COR-L47 (cell line): ENCODE measurements at places on chromosomes 1 and 21.

- no peak for DNase-seq
These were observed 40.0 kb downstream of the GPSM2 start for GRCh38 chr1:108916788-108917187.

DNA sequence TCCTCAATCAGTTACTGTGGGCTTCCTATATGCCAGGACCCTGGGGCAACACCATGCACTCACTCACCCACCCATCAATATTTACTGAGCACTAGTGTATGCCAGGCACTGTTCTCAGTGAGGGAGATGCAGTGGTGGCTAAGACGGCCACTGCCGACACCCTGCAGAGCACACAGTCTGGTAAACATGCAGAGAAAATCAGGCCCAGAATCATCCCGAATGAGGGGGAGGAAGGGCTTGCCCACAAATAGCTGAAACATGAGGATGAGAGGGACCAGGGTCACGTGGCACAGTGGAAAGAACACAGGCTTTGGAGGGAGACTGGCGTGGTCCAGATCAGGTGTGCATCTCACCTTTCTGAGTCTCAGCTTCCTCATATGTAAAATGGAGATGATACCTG, 89.2 kb upstream of the IGSF21 start:
- no peak for DNase-seq

- DNase-seq: no peak
These were observed 145.7 kb downstream of the ZNF644 start for GRCh38 chr1:90876101-90876500.

- DNase-seq: no peak
These were observed 320.7 kb downstream of the RRAGC start for GRCh38 chr1:38538834-38539233.

DNA sequence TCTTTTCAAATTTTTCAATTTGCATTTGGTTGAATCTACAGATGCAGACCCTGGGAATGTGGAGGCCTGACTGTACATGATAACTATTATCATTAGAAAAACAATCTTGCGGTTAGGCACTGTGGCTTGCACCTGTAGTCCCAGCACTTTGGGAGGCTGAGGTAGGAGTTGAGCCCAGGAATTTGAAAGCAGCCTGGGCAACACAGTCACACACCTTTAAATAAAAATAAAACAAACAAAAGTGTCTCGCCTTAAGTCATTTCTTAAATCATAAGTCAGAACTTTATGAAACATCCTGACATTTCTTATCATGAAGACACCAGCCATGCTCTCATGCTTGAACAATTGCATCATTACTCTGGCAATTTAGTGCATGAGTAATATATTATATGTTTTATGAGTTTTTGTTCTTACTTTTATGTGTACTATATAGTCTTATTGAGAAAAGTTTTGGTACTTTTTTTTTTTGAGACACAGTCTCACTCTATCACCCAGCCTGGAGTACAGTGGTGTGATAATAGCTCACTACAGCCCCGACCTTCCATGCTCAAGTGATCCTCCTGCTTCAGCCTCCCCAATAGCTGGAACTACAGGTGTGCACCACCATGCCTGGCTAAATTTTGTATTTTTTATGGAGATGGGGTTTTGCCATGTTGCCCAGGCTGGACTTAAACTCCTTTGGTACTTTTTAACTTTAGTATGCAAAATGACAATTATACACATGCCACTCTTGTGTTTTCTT, 7.8 kb downstream of the TBX19 start:
- DNase-seq: no peak

DNA sequence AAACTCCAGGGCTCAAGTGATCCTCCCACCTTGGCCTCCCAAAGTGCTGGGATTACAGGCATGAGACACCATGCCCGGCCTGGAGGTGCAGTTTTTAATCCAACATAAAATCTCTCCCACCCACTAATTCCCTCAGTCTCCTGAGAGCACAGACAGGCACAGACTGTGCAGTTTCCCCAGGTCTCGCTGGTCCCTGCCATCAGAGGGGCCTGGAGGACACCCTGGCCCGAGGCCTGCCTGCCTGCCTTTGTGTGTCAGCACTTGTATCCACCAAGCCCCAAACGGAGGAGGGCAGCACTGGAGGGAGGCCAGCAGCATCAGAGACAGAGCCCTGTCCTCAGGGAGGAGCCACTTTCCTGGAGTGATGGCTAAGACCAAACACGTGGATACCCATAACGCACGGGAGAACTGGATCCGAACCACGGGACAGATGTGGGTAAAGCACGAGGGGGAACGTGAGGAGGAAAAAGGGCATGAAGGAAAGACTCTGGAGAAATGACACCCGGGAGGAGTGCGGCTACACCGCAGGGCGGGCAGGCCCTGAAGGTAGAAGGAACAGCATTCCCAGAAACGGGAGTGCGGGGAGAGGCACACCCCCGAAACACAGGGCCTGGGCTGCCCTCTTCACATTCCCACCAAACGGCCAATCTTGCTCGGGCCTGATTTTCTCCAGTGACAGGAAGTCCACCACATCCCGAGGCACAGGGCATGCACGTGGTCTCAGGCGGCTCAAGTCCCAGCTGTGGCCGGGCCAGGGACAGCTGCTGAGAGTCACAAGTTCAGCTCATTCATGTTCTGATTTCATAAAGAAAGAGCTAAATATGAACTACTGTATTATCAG, 29.7 kb downstream of the NPHP4 start:
- no peak for DNase-seq

GRCh38 chr1:205273551-205273982, 45.8 kb downstream of the TMCC2 start:
- peak; percentile 89 for DNase-seq

DNA sequence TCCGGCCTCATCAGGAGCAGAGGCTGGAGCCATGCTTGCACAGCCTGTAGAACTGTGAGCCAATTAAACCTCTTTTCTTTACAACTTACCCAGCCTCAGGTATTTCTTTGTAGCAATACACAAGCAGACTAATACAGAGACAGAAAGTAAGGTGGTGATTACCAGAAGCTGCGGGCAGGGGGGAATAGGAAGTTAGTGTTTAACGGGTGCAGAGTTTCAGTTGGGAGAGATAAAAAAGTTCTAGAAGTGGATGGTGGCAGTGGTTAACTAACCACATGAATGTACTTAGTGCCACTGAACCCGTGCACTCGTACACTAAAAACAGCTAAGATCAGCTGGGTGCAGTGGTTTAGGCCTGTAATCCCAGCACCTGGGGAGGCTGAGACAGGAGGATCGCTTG, 80.4 kb upstream of the TARDBP start:
- no peak for DNase-seq

DNA sequence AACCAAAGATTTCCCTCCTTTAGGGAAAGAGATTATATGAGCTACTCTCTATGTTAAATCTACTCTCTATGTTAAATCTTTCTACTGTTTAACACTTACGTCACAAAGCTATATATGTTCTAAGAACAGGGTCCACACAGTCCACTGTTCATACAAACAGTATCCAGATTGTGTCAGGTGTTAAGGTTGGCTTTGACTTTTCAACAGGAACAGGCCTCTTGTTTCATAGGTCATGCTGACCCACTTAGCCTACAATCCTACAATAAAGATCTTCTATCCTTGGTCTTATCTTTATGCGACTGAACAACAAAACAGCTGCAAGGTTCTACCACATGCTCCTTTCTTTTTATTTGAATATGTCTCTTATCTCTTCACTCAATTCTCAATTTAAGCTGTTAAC, 134.9 kb downstream of the LTN1 start:
- DNase-seq: no peak

DNA sequence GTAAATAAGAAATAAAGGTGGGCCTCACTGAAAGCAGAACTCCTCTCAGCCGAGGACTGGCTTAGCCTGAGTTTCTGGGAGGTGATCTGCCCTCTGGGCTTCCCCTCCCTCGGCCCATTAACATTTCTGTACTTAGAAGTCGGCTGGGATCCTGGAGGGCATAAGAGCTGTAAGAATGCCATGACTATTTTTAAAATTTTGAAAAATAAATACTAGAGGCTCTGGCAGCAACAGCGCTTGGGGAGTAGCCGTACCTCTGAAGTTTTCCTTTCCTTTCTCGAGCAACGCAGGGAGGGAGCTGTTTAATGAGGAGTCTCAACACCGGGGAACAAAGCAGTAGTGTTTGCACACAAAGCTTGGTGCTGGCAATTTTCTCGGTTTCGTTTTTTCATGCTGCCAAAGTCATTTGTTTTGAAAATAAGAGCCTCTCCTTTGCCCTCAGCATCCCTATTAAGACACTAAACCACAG, 498.7 kb downstream of the SMYD3 start:
- DNase-seq: peak; percentile 60

DNA sequence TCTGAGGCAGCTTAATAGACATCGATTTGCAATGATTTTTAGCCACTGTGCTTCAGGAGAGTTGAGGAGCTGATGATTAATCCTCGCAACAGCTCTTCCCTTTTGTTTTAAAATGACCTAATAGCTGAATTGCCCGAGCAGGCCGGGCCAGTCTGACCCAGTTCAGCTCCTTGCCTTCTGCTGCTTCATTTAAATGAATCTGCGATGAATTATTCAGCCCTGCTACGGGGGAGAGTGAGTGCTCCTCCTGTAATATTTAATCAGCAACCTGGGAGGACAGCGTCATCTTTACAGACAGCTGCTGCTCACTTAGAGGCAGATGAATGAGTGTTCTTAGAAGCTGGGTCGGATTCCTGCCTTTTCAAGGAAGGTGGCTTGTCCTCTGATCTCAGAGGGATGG, 325.1 kb downstream of the CAMTA1 start:
- DNase-seq: no peak

DNA sequence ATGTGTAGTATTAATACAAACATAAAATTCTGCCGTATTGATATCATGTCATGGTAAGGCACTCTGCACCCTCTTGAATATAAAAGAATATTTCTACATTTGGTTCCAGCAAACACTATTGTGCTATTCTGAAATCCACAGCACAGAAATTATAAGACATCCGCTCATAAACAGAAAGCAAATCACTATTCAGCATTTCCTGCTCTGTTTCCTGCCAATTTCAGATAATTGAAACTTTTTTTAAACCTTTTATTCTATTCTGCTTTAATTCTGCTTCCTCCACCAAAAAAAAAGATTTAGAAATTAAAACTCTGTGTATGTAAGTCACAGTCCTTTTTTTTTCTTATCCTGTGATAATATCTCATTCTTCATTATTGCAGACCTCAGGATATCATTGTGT, 39.6 kb upstream of the PLEKHO1 start:
- DNase-seq: no peak

GRCh38 chr1:198647055-198647454, 8.2 kb downstream of the PTPRC start:
- no peak for DNase-seq

- DNase-seq: no peak
These were observed 22.5 kb downstream of the INTS3 start for GRCh38 chr1:153750026-153750995.

- peak; percentile 15 for DNase-seq
These were observed 26.2 kb downstream of the ATP8B2 start for GRCh38 chr1:154351363-154352068.

- peak; percentile 34 for DNase-seq
These were observed 787 bp downstream of the JAK1 start for GRCh38 chr1:64965366-64966157.

GRCh38 chr1:197526736-197527371, 248.4 kb downstream of the DENND1B start:
- peak; percentile 27 for DNase-seq

- DNase-seq: peak; percentile 60
These were observed 16.6 kb upstream of the CACYBP start for GRCh38 chr1:174982971-174983689.

- DNase-seq: no peak
These were observed 77.4 kb downstream of the S1PR1 start for GRCh38 chr1:101314244-101314643.

GRCh38 chr21:31310750-31311149, 33.3 kb downstream of the TIAM1 start:
- DNase-seq: peak; percentile 76

DNA sequence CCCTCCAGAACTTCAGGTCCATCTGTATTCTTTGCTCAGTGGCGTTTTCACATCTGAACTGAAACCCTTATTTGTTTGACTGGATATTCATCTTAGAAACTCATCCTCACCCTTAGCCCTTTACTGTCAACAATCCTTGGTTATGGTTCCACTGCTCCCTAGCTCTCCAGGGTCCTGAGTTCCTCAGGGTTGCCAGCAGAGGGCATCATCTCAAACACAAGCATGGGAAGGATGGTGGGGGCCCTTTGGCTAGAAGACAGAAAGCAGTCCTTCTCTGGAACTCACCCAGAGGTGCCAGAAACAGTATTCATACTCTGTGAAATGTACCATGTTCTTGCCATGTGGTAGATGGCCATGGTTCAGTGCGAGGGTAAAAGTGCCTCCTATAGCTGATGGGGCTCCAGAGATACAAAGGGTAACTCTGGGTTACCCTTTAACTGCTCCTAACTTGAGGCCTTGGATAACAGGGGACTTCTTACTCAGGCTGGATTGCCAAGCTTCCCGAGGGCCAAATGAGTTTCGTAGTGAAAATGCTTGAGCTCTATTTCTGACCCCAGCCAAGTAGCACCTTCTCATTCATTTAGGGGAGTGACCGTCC, 11.3 kb downstream of the NCSTN start:
- peak; percentile 1 for DNase-seq

DNA sequence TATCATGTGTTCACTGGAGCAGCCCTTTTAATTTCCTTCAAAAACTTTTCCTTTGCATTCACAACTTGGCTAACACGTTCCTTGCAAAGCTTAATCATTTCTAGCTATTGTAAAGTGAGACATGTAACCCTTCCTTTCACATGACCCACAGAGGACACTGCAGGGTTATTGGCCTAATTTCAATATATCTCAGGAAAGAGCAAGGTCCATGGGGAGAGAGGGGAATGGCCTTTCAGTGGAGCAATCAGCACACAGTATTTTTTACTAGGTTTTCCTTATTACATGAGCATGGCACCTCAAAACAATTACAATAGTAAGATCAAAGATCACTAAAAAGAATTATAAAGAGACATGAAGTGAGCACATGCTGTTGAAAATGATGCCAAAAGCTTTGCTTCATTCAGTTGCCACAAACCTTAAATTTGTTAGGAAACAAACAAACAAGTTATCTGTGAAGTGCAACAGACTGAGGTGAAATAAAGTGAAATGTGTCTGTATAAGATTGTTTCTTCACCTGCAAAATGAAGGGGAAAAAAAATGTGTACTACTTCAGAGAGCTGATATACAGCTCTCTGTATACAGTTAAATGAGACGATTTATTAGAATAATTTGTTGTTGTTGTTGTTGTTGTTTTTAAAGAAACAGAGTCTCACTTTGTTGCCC, 61.5 kb downstream of the EIF4G3 start:
- DNase-seq: no peak

- no peak for DNase-seq
These were observed 3.3 kb upstream of the CAPN9 start for GRCh38 chr1:230743899-230744298.

DNA sequence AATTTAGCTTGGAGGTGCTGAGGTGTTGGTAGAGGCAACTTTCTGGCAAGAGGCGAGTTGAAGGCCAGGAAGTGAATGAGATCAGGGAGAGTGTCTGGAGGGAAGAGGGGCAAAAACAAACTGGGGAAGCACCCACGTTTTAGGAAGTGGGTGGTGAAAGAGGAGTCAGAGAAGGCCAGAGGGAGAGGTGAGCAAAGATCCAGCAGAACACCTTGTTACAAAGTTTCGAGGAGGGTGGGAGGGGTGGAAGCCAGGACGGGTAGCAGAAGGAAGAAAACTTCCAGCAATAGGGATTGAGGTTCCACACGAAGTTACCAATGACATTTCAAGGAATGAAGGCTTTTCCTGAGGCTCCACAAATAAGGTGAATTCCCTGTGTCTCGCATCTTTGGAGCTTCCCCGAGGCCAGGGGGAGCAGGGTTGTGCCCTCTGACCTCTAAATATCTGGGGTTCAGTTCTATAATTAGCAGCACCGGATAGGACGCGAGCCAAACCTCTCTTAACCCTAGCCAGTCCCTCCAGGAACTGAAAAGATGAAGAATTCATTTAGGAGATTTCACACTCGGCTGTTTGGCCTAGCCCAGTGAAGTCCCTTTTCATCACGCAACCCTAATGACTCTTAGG, 578 bp upstream of the SESN2 start:
- DNase-seq: no peak
